Stimulated activated CD4-positive, alpha-beta T cell treated with anti-CD3 and anti-CD28 coated beads, Interleukin-12 subunit alpha, Interleukin-12 subunit beta, amount 100 ng/mL, for 24 hours (primary cell): ENCODE measurements at places on chromosomes 5 and 9.

GRCh38 chr9:4583001-4583400, 79.1 kb upstream of the PLPP6 start:
- DNase-seq, result no peak

DNA sequence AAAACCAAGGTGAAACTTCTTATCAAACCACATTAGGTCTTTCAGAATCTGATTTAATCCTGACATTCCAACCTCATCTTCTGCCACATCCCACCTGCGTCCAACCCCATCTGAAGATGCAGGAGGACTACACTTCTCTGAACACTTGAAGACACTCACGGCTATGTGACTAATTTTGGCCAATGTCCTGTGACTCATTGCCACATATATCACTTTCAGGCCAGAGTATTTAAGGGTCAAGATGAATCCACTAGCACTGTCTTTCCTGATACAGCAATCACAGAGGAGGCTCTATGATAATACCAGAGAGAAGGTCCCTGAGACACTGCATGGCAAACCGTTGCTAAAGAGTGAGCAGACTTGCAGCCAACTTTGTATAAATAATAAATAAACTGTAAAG, 323.4 kb downstream of the NR2F1-AS1 start:
- DNase-seq, result no peak

DNA sequence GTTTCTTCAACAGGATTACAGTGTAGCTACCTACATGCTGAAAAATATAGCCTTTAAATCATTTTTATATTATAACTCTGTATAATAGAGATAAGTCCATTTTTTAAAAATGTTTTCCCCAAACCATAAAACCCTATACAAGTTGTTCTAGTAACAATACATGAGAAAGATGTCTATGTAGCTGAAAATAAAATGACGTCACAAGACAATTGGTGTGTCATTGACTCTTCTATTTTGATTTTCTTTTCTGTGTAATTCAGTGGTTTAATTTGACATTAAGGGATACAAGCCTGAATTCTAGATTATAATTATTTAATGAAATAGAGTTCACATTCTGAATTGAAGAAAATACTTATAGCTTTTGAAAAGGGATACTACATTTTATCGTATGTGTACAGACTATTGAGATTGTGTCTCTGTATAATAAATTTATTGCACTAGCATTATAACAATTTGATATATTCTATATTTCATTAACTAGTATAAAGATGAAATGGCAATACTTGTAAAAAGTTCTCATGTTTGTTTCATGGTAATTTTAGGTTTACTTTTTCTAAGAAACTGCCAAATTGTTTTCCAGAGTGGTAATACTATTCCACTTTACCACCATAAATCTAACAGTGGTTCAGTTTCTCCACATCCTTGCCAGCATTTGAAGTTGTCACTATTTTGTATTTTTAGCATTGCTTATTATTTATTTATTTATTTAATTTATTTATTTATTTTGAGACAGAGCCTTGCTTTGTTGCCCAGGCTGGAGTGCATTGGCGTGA, 18.7 kb downstream of the ANXA1 start:
- DNase-seq, result no peak

- no peak for DNase-seq
These were observed 16.7 kb downstream of the TSC1 start for GRCh38 chr9:132927704-132928103.

GRCh38 chr9:82606492-82607382, 456.2 kb downstream of the RASEF start:
- DNase-seq, result no peak

- no peak for DNase-seq
These were observed 52.4 kb downstream of the MTREX start for GRCh38 chr5:55360190-55360589.

GRCh38 chr9:8486095-8486494, 686.5 kb upstream of the DMAC1 start:
- DNase-seq, result no peak

DNA sequence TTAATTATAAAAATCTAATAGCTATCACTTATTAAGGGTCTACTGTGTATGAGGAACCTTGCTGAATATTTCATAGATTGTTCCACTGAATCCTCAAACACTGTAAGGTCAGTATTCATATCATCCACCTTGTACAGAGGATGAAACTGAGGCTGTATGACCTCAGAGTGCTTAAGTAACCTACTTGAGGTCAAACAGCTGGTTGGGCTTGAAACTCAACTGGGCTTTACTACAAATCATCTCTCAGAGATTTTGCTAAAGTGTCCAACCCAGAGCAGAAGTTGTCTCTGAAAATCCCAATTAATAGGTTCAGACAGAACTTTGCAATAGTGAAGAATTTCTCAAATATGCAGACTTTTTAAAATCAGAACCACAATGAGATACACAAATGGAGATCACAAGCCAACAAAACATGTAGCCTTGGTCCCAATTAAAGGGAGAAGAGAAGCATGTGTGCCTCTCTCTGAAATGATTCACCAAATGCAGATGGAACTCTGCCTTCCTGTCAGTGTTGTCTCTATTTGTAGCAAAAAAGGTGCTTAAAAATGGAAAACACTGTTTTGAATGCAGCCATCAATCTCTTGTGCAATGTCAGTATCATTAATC, 131.4 kb downstream of the FAM114A2 start:
- no peak for DNase-seq

GRCh38 chr5:152592416-152592815, 187.3 kb upstream of the NMUR2 start:
- no peak for DNase-seq

- no peak for DNase-seq
These were observed 37.4 kb downstream of the MEGF9 start for GRCh38 chr9:120676767-120677402.

- DNase-seq, result no peak
These were observed 64.3 kb downstream of the ANGPTL2 start for GRCh38 chr9:127058011-127058644.

GRCh38 chr5:3187771-3188425, 407.7 kb upstream of the IRX1 start:
- DNase-seq, result no peak

- DNase-seq, result no peak
These were observed 87.0 kb upstream of the CCNH start for GRCh38 chr5:87499478-87500410.

DNA sequence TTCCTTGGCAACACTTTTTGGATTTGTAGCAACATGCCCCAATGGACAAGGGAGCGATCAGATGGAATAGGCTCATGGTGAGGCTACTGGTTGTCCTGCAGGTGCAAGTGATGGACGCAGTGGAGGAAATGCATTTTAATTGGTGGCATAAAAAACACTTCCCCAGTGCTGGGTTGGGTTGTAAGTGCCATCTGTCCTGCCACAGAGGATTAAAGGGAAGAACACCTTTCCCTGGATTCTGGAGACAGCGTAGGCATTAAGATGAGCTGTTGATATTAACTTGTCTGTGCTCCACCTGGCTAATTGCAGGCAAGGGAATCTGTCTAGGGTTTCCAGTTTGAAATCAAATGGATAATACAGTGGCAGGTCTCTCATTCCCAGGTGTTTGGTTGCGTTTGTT, 173.4 kb downstream of the ZNF462 start:
- no peak for DNase-seq

GRCh38 chr9:123642291-123643278, 286.6 kb downstream of the CRB2 start:
- DNase-seq, result no peak
